ENCODE measurements at places on chromosomes 7 and 10.

DNA sequence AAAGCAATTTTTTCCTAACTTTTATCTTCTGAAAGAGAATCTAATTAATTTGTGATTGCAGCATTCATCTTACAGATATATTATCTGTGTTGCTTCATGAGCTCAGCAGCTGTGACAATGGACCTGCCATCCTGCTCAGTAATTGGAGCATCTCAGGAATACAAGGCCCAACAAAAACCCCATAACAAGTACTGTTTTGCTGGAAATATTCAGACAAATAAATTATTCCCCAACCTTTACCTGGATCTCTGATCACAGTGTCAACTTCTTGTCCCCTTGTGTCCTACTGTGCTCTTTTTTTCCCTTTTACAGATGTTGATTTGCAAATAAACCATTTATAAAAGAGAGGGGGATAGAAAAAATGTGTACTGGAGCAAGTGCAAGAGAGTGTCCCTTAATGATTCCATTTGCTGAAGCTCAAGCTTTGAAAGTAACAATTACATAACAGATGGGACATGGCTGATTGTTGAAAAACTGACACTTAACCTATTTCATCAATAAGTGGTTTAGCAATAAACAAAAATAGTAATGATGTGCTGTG, 1063.4 kb upstream of the GHITM start:
- no peak for DNase-seq

DNA sequence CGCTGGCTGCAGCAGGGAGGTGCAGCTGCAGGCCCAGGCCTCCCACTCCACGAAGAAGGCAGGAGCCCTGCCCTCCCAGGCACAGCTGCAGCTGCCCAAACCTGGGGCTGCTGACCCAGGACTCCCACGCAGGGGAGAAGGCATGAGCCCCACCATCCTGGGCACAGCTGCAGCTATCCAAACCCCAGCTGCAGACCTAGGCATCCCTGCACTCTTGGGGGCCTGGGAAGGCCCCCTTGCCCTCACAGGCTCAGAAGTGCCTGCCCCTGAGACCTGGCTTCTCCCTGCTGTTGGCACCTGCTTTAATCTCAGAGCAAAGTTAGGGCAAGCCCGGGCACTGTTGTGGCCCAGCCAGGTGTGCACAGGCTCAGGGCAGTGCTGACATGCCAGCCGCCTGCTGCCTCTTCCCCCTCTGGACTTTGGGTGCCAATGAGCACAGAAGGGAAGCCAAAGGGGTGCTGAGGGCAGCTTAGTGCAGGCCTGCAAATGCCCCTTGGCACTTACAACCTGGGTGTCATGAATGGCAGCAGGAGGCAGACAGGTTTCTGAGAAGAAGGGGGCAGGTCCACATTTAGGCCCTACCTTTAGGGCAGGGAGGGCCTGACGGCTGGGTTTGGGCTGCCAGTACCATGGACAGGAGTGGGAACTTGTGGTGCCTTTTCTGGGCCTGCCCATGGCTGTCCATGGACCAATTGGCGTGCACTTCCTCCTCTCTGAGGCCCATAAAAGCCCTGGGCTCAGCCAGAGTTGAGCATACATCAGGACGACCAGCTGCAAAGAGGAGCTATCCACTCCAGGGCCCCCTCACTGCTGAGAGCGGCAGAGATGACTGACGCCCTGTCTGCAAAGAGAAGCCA, 31.1 kb downstream of the CRTAC1 start:
- DNase-seq: no peak

GRCh38 chr7:101104193-101104713, 19.0 kb downstream of the TRIM56 start:
- no peak for DNase-seq

GRCh38 chr10:34716958-34717357, 98.1 kb downstream of the PARD3 start:
- no peak for DNase-seq

DNA sequence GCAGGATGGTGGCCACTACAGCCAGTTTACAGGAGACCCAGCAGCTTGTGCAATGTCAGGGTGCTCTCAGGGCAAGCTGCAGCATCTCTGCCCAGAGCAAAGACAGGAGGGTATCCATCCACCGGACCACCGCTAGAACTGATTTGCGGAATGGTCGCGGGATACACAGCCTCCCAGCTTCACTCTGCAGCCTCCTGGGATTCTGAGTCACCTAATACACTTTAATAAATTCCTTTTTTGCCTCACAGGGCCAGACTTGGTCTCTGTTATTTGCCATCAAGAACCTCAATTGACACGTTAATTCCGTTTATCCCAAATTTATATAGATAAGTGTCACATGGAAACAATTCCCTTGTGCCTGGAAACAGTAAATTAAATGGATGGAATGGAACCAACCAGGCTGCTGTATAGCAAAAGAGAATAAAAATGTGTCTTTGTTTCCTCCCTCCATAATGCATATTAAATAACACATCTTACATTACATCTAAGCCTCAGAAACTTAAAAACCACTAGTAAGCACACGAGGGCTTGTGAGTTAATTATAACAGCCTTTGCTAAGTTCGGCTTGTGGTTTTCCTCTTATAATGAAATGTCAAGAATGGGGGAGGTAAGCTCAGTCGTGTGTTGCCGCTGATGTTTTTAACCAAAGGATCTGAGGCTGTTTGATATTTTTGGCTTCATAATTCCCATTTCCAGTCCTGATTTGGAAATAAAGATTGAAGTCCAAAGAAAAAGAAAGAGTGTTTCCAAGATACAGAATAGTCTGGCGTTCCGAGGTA, 52.1 kb downstream of the ADRB1 start:
- DNase-seq: no peak

GRCh38 chr10:85362401-85362800, 1004.2 kb downstream of the GRID1 start:
- no peak for DNase-seq
